ENCODE measurements at places on chromosomes 7 and 10.
A peak's percentile ranks its signal among the peaks of the same experiment; 100 is the strongest.

GRCh38 chr10:116171505-116171904 lies 101.5 kb downstream of the GFRA1 start:
- DNase-seq, result no peak

GRCh38 chr10:71788954-71789353 lies 15.6 kb upstream of the VSIR start:
- DNase-seq, result no peak

DNA sequence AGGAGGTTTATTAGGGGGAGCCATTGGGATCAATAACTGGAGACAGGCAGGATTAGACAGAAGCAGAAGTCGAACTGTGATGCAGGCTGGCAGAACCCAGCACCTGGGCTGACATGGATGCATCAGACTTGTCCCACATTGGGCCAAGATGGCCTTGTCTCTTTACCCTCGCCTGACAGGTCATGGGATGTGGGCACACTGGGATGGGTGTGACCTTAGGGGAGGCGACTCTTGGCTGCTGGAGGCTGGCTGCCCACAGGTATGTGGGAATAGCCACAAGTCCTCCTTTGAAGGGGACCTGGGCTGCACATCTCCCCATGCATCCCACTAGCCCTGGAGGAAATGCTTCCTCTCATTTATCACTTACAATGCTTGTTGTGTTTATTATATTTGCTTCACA lies 17.3 kb downstream of the NFE2L3 start:
- DNase-seq, result no peak

- peak; percentile 12 for DNase-seq
Measured at GRCh38 chr10:112446055-112446854, 459 bp downstream of the ZDHHC6 start.

- DNase-seq, result peak; percentile 8
Measured at GRCh38 chr10:107163881-107164861, at the start of gene SORCS1. SORCS1 (minus strand) TSS chr10:107164706.

Data from AG08396 (cell line).